Stimulated activated CD4-positive, alpha-beta T cell treated with anti-CD3 and anti-CD28 coated beads, Interleukin-1b, Interleukin-23, amount 100 ng/mL, for 48 hours (primary cell): ENCODE measurements at places on chromosomes 2 and 18.

- no peak for DNase-seq
These were observed 350.8 kb upstream of the NT5C1B start for GRCh38 chr2:18940184-18940583.

GRCh38 chr2:239386872-239387445, 13.9 kb downstream of the HDAC4 start:
- DNase-seq: no peak

- DNase-seq: peak; percentile 8
These were observed 24.3 kb downstream of the DIS3L2 start for GRCh38 chr2:231985823-231986261.

GRCh38 chr2:115400940-115401339, 958.5 kb downstream of the DPP10 start:
- no peak for DNase-seq

- DNase-seq: no peak
These were observed 611.4 kb upstream of the HS6ST1 start for GRCh38 chr2:128930101-128930500.

GRCh38 chr18:21747764-21748693, 7.4 kb downstream of the MIB1 start:
- no peak for DNase-seq

DNA sequence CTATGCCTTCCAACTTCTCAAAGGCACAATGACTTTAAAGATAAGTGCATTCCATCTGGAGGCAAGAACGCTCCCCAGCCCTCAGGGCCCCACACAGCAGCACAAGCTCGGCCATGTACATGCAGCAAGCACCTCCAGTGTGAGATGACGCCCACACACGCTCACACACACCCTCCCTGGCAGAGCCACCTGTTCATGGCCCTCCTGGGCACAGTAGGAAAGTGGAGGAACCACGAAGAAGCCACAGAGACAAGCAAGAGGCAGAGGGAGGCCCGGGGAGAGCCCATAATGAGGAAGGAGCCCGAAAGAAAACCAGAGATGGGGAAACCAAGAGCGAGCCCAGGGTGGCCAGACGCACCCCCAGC, 21.7 kb downstream of the BIN1 start:
- DNase-seq: peak; percentile 30

DNA sequence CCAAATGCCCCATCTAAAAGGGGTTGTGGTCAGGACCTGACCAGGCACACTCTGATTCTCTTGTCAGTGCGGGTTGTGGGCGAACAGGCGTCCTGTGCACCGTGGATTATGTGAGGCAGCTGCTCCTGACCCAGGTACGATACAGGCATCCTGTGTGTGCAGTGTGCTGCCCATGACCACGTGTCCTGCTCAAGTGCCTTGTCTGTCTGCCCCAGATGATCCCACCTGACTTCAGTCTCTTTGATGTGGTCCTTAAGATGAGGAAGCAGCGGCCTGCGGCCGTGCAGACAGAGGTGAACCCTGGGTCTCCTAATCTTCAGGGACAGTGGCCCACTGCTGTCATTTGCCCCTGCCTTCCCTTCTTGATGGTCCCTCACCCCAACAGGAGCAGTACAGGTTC, 14.6 kb downstream of the PTPN18 start:
- DNase-seq: peak; percentile 44

GRCh38 chr2:194819367-194819766, 837.7 kb upstream of the SLC39A10 start:
- no peak for DNase-seq

GRCh38 chr18:65567372-65567771, 183.4 kb upstream of the CDH7 start:
- DNase-seq: no peak

- peak; percentile 19 for DNase-seq
These were observed 5.7 kb downstream of the ELAC1 start for GRCh38 chr18:50973367-50974126.

DNA sequence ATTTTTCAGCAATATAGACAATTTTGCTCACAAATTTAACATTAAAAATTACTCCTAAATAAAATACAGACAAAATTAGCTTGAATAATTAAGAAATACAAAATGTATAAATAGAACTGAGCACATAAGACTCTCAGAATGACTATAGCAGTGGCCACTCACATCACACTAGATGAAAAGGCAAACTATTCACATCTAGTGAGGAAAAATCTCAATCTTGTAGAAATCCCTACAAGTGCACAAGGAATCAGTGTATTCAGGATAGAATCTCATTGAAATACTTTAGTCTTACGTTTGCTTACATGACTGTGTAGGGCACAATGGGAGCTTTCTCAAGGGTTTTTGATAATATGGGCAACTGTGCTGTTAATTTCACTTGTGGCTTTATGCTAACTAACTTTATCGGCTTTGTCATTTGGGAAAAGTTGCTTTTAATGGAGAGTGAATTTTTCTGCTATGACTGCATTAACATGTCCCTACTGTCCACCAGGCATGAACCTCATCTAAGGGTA, 678.9 kb upstream of the LRRTM4 start:
- DNase-seq: no peak

- no peak for DNase-seq
These were observed 11.1 kb upstream of the VPS4B start for GRCh38 chr18:63433334-63433866.

- DNase-seq: peak; percentile 13
These were observed 683 bp upstream of the DNAJC27 start for GRCh38 chr2:24972315-24972961.

- no peak for DNase-seq
These were observed 63.9 kb downstream of the COMMD1 start for GRCh38 chr2:61969376-61969775.

GRCh38 chr2:69196327-69197117, 183.5 kb downstream of the ANTXR1 start:
- DNase-seq: no peak

- no peak for DNase-seq
These were observed 8.8 kb upstream of the SLC35F5 start for GRCh38 chr2:113765276-113765675.

DNA sequence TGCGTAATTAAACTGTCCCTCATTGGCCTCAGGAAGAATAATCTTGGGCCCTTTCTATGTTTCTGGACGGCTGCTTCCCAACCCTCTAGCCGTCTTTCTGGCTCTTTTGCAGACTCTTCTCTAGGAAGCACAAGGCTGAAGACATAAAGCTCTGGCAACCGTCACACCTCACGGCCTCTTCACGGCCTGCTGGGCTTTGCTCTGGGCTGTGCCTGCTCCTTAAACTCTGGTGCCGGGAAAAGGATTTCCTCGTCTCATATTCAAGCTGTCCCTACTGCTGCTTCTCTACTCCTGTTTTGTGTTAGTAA, 36.0 kb upstream of the WIPF1 start:
- no peak for DNase-seq

DNA sequence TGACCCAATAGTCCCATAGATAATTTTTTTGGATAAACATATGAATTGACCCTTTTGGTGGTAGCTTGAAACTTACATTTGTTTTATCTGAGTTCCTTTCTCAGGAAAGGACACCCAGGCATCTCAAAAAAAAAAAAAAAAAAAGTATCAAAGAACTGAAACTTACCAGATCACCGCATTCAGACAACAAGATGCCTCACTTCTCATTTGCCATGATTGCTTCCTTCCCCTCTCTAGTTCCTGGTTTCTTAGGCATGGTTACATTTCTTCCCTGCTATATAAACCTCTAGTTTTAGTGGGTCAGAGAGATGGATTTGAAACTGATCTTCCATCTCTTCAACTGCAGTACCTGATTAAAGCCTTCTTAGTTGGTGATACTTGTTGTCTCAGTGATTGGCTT, 240.1 kb downstream of the ACKR3 start:
- no peak for DNase-seq
